Stimulated activated naive CD8-positive, alpha-beta T cell treated with anti-CD3 and anti-CD28 coated beads, Interleukin-15, amount 100 ng/mL, for 72 hours (primary cell): ENCODE measurements at places on chromosomes 2 and 18.

- no peak for DNase-seq
Measured at GRCh38 chr2:231450548-231450989, 13.7 kb downstream of the NCL start.

- no peak for DNase-seq
Measured at GRCh38 chr2:42196403-42197267, 27.5 kb downstream of the EML4 start.

DNA sequence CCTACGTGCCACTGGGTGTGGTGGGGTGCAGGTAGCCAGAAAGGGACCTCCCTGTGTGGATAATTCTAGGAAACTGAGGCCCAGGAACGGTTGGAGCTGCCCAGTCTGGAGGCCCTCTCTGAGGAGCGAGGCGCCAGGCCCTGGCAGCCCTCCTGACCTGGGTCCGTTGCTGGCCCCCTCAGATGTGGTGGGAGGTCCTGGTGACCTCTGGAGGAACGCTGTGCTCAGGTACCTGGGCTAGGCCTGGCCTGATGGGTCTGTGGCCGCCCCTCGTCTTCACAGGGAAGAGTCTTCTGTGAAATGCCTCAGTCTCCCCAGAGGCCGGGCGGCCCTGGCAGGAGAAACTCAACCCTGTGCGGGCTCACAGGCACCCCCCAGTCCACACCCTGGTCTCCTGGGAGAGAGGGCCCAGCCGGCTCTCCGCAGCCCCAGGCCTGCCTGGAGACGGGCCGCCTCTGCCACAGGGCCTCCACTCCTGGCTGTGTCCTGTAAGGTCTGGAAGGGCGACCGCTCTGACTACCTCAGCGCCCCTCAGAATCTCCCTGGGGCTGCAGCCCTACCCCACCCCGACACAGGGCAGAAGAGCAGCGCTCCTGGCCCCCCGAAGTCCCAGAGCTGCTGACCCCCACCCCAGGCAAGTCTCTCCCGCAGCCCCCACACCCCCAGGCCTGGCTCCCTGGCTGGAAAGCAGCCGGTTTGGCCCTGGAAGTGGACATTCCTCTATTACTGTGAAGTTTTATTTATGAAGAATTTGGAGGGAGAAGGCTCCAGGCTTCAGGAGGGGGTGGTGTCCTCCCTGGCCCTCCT is 3.7 kb downstream of the B3GNT7 start:
- no peak for DNase-seq

- DNase-seq = no peak
Measured at GRCh38 chr2:219661955-219662395, 34.5 kb downstream of the SLC4A3 start.

GRCh38 chr2:206824087-206824618 is 58.7 kb downstream of the FASTKD2 start:
- no peak for DNase-seq

GRCh38 chr2:23953625-23954024 is 13.4 kb downstream of the UBXN2A start:
- DNase-seq = no peak

DNA sequence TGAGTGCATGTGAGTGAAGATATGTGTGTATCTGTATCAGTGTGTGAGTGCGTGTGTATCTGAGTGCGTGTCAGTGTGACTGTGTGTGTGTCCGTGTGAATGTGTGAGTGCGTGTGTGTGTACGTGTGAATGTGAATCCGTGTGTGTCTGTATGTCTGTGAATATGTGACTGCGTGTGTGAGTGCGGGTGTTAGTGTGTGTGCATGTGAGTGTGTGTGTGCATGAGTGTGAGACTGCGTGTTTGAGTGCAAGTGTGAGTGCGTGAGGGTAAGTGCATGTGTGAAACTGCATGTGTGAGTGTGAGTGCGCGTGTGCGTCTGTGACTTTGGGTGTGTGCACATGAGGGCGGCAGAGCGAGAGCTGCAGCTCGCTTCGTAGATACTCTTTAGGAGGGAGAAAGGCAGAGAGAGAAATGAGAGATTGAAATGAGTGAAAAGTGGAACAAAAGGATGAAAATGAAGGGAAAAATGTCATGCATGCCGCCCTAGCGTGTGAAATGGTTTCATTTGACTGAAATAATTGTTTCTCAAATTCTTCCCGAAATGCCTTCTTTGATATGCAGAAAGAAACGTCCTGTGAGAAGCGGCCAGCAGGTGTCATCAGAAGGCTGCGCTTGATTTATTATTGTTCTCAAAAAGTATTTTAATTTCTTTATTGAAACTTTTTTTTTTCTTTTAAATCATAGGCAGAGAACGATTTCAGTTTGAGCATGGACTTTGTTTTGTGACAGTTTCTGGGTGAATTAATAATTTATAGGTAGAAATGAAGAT is 25.6 kb downstream of the ZNF407 start:
- DNase-seq = no peak
